ENCODE measurements at places on chromosomes 1 and 21. TPM values are rescaled to one million over a fixed set of nuclear protein-coding genes. Genes with fewer than 3 reads are reported as not detected.
A peak's percentile ranks its signal among the peaks of the same experiment; 100 is the strongest.

Gene UBL4B
- not detected for total RNA-seq

- DNase-seq, result no peak
These were observed 209.2 kb upstream of the KCTD3 start for GRCh38 chr1:215357901-215358300.

DNA sequence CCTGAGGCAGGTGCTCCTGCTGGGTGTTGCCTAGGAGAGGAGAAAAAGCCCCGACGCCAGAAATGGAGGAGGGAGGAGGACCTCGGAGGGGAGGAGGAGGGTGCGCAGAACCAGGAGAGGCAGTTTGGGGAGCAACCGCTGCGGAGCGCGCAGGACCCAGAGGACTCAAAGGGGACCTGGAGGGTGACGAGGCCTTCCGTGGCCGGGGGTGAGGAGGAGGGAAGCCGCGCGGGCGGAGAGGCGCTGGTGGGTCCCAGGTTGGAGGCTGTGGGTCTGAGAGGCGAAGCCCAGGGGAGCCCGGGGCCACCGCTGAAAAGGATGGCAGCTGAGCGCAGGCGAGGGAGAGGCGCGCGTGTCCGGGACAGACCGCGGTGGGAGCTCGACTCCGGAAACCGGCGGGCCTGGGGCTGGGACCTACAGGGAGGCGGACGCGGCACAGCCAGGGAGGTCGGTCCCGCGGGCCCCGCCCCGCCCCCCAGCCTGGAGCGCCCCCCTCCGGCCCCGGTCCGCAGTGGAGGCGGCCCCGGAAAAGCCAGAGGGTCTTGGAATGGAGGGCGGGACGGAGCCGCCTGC is 15.1 kb downstream of the RNF223 start:
- peak; percentile 49 for DNase-seq

Gene RASSF5
- total RNA-seq, result 4.1 TPM

- DNase-seq, result peak; percentile 54
These were observed 142.2 kb downstream of the NFIA start for GRCh38 chr1:61224609-61225008.

DNA sequence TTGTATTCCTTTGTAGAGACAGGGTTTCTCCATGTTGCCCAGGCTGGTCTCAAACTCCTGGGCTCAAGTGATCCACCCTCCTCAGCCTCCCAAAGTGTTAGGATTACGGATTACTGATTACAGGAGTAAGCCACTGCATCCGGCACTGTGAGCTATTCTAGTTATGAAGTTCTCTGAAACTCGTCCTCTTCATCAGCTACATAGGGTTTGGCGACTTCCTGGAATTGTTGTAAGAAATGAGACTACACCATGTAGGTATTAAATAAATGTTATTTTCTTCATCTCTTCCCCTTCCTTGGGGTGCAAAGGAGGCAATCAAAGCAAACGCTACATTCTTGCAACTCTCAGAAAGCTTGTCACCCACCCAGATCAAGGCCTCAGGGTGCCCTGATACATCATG is 131.2 kb upstream of the TIAM1 start:
- DNase-seq, result no peak

DNA sequence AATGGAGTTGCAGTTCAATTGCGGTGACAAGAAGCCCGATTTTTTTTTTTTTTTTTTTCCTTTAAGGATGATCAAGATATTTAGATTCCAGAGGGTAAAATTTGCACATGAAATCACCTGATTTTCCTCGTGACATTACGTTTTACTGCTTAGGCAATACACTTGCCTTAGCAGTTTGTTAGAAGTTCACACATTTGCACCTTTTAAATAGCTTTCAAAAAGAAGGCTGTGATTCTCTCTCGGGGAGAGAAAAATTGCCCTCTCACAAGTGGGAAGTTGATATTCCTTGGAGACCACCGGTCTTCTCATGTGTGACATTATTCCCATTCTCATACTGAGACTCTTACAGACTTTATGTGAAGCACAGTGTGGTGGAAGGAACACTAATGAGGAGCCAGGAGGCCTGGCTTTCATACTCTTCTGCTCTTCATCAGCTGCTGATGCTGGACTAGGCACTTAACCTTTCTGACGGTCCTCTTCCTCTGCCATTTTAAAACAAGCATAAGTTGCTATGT is 69.8 kb upstream of the HSPA13 start:
- DNase-seq, result no peak

Measured in stomach (tissue), 19 donors.